ENCODE measurements at places on chromosomes 4 and X. TPM values are rescaled to one million over a fixed set of nuclear protein-coding genes. Genes with fewer than 3 reads are reported as not detected.

AMOT gene
- total RNA-seq: 11.2 TPM

VGLL1 gene
- total RNA-seq: not detected

MGAT4D gene
- total RNA-seq: not detected

SLC9B1 gene
- 1.3 TPM for total RNA-seq

TMEM192 gene
- 57.9 TPM for total RNA-seq

GAB1 gene
- total RNA-seq: 11.3 TPM

GRCh38 chr4:124015766-124016165, 619.2 kb downstream of the SPRY1 start:
- no peak for DNase-seq

DNA sequence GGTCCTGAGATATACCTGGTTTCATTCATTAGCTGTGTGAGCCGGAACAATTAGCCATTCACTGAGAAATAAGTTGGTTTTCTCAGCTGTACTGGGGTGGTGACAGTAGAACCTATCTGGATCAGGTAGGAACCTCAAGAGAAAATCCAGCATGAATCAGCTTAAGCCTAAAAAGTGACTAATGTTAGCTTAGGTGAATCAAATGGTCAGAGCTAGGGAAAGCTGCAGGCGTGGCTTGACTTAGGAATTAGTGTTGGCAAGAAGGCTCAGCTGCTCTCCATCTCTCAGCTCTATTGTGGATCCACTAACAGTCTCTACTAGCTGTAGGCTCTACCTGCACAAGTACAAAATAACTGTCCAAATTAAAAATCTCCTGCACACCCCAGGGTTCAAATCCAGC, 1025.5 kb downstream of the RAB28 start:
- DNase-seq: no peak

DNA sequence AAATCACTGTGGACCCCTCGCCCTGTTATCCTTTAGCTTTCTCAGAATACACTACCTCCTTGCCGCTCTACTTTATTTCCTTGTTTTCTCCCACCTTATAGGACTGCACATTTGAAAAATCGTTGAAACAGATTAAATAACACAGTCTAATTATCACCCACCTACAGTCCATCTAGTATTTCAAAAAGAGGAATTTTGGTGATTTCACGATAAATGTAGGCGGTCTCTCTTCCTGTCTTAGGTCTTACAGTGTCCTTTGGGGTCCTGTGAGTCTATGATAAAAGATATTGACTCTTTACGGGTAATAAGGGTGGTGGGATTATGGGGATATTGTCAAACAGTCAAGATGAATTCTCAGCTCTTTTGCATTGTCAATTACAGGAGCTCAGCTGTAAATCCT, 2.4 kb upstream of the TBL1X start:
- no peak for DNase-seq

DNA sequence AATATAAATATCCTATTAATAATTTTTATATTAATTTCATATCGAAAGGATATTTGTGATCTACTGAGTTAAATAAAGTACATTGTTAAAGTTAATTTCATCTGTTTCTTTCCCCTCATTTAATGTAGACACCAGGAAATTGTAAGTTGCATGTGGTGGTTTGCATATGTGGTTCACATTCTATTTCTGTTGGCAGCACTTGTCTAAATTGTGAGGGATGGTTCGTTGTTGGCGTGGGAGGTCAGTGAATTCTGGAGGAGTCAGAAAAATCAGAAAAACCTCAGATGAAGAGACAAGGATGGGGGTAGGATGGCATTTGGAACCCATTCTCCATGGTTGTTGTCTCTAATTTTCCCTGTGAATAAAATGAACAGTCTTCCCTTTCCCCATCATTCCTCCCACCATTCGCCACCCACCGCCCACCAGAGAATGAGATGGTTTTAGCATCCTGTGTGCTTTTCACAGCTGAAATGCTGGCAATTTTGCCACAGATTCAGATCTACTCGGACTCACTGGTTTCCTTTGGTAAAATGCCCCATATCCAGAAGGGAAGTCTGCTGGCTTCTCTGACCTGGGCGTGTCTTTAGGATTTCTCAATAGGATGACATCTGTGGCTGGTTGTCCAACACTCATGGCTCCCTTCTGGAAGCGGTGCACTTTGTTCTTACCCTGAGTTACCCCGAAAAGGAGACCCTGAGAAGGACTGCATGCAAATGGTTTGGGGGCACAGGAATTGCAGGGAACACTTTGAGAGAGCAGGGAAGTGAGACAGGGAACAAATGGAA, 52.3 kb downstream of the LGI2 start:
- DNase-seq: no peak

DNA sequence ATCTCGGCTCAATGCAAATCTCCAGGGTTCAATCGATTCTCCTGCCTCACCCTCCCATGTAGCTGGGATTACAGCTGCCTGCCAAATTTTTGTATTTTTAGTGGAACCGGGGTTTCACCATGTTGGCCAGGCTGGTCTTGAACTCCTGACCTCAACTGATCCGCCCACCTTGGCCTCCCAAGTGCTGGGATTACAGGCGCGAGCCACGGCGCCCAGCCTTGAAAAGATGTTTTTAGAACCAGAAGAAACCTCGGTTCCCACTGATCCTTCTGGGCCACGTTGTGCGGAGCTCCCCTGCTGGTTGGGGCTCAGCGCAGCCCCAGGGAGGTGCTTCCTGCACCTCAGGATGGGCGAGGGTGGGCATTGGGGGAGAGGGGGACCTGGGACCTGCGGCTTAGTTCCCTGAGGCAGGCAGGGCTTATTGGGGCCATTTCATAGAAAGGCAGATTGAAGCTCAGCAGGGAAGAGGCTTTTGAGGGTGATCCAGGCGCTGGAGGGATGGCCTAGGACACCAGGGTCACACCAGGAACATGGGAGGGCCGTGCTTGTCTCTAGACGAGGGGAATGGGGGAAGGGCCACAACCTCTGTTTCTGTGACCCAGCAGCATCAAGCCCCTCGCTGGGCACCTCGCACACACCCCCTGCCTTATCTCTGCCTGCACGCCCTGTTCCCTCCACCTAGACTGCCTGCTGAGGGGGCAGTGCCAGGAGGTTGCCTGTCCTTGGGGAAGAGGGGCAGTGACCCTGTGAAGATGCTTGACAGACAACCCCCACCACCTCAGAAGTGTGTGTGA, 6.3 kb upstream of the ADD1 start:
- no peak for DNase-seq

DNA sequence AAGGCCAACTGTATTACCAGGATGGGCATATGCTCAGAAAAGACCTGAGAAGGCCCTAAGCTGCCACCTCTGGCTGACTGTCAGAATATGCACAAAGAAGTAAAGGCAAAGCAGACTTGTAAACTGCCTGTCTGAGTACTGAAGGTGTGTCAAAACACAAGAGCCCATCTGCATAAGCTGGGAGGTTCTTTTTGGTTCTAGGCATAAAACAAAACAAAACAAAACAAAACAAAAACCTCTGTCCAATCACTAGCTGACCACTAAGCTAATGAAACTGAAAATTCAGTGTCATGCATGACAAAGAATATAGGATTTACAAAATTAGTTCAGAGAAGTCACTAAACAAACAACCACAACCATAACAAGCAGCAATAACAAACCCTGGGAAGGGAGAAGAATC, 20.6 kb downstream of the SH3D19 start:
- peak; percentile 28 for DNase-seq

DNA sequence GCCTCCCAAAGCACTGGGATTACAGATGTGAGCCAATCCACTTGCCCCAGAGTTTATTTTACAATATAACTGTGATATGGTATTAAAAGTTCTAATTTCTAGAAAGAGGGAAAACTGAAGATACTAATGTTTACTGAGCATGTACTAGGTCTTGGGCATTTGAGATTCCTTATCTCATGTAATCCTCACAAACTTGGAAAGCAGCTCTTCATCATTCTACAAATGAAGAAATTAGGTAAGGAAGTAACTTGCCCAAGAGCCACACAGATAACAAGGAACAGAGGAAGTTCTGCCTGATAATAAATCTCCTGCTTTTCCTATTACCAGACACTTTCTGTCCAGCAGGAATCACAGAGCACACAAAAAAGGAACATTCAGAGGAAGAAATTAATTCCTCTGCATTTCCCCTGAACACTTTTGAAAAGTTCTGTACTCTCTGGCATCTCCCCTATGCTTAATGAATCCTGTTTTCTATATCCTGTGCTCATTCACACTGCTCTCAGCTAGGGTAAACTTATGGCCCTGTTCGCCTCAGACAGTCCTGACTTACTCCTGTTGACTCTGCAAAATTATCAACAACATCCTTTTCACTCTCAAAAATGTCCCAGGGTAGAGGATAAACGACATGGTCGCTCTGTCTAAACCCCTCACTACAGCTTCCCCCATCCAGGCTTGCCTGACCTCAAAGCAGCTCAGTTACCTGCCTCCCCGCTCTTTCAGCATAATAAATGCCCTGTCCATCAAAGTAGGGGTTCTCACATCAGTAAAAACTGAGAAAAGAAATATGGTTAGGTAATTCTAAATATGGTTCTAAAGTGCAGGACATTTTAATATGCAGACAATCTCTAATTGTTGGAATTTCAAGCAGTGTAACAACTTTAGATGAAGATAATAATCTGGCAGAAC, 13.6 kb downstream of the SH3RF1 start:
- no peak for DNase-seq

- DNase-seq: peak; percentile 13
These were observed 44.6 kb upstream of the SORCS2 start for GRCh38 chr4:7147661-7148310.

GRCh38 chr4:6427439-6428090, 44.8 kb downstream of the PPP2R2C start:
- no peak for DNase-seq

GRCh38 chr4:152421576-152421975, 114.3 kb downstream of the FBXW7 start:
- no peak for DNase-seq

DNA sequence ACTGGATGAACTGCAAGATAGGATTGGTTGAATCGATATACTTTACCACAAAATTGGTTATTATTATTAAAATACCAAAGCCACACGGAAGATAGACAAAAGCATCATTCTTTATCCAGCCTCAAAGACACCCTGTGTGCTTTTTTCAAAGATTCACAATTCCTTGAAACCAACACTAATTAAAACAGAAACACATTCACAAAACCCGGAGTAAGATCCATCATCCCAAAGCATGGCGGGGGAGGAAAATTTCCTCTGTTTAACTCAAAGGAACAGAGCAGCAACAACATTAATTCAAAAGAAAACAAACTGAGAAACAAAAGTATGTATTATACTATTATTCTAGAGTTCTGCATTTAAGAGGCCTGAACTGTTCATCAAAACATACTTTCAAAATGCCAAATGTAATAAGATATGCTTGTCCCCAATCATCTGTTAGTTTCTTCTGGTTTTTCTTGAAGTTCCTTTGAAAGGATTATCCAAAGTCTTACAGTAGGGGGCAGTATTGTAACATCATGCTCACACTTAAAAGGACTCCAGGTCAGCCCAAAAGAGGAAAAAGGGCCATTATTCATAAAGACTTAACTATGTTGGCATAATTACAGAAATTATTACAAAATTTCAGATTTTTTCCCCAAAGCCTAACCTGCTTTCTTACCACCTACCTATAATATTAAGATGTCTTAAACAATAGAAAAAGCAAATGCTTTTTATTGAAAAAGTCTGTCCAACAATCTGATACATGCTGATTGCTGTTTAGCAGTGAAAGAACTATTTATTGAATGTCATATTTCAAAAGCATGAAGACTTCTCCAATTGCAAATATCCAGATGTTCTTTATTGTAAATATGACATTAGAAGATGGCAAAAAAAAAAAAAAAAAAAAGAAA, 168.7 kb downstream of the SCFD2 start:
- peak; percentile 84 for DNase-seq

DNA sequence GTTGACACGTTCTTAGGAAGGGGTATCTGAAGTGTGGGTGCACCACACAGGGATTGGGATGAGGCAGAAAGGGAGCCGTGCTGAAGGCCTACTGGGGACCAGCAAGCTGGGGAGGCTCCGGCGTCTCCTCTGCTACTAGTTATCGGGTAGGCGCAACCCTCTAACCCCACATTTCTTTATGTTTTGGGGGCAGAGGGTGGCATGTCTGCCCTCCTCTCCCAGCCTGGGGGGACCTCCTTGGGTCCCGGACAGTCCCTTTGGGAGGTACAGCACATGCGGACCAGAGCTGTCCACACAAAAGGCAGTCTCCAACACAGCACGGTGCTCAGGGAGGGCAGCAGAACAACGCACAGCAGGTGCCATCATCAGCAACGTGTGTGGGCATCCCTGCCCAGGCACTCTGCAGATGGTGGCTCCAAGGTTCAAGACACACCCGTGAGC, 33.2 kb downstream of the WDR1 start:
- no peak for DNase-seq

DNA sequence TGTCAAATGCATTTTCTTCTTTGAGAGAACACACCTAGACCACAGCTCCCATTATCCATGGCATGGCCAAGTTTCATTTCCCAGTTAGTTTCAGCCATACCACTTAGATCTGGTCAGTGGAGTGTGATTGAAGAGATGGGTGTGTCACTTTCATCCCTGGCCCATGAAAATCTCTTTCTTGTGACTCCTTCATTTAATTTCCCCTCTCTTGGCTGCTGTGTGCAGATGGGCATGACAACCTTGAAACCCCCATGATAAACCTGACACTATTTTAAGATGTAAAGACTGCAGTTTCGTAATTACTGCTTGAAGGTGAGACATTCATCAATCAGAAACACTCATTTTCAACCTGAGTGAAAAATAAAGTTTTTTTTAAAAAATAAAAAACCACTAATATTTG, 284.9 kb downstream of the IL15 start:
- no peak for DNase-seq

GRCh38 chr4:151951671-151952050, 190.9 kb upstream of the GATB start:
- no peak for DNase-seq

DNA sequence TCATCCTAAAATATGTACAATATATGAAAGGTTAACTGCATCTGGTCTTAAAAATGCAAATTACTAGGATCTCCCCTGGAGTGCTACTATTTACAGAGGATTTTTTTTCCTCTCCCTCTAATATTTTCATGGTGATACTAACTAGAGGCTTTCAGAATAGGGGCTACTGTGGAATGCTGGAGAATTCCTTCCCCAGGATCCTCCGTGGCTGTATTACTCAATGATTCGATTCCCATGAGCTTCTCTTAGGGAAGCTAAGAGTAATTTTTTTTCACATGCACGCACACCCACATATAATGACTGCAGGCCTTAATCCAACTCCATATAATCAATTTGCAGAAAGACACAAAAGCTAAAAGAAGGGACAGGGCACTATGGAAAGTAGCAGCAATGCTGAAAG, 184.7 kb downstream of the ARHGAP6 start:
- no peak for DNase-seq

- no peak for DNase-seq
These were observed 682.2 kb upstream of the DIAPH2 start for GRCh38 chrX:96002431-96002830.

DNA sequence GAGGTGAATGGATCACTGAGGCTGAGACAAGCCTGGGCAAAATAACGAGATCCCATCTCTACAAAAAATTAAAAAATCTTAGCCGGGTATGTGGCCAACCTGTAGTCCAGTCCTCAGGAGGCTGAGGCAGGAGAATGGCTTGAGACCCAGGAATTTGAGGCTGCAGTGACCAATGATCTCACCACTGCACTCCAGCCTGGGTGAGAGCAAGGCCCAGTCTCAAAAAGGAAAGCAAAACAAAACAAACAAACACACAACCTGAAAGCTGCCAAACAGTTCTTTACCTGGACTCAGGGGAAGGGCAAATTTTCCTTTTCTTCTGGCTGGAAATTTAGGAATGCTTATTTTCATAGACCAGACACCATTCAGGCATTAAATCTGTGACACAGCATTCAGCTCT, 163.1 kb upstream of the FAT1 start:
- no peak for DNase-seq

- DNase-seq: no peak
These were observed 367.9 kb upstream of the SLIT2 start for GRCh38 chr4:19883841-19884240.

- DNase-seq: no peak
These were observed 504 bp downstream of the PRRG3 start for GRCh38 chrX:151695583-151696340.
